ENCODE measurements at places on chromosomes 4 and X. TPM values are rescaled to one million over a fixed set of nuclear protein-coding genes. Genes with fewer than 3 reads are reported as not detected.

- DNase-seq: no peak
Observed at GRCh38 chr4:113586072-113586471, 175.5 kb downstream of the CAMK2D start.

DNA sequence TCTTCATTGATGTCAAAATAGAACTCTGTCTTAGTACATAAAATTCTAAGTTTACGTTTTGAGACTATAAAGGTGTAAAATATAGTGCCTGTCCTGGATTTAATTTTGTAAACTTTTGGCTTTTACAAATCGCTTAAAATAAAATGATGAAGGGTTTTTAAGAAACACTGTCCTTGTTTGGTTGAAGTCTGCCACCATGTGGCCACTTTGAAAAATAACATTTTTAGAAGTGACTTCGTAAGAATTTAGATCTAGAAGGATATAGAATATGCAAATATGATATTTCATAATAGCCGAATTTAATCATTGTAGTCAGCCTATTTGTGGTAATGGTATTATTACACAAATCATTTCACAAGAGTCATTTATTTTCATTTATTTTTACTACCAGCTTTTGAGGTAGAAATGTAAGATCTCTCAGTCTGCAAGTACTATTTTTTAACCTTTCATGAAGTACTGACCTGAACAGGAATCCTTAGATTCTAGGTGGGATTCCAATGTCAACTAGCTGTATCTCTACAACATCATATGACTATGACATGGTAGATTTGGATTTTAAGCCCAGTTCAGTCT is 31.0 kb upstream of the FAT4 start:
- DNase-seq: peak; percentile 31

Gene SOWAHD
- total RNA-seq: 0.79 TPM

DNA sequence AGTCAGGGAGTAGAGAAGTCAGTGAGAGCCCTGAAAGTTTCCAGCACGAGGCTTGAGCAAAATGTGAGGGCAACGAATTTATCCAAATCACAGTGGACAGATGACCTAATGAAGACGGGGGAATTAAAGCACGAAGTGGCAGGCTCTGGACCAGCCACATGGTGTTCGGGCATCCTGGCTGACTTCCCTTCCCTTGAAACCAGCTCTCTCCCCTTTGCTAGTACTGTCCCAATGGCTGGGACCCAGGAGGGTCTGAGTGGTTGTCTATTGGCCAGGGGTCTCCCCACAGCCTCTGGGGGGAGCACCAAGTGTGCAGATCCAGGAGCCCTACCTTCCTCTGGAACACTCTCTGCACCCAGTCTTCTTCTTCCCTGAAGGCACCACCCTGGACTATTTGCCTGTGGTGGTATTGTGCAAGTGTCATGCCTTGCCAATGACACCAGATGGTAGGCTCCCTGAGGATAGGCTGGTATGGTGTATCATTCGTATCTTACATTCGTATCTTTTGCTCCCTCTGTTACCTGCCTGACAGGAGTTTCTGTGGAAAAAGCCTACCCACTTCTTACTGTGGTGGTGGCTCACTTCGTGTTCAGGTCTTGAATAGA is 2.1 kb downstream of the APLN start:
- DNase-seq: no peak

- no peak for DNase-seq
Observed at GRCh38 chr4:39970671-39971640, 6.8 kb downstream of the PDS5A start.
